ENCODE measurements at places on chromosomes 3 and 15.

- no peak for DNase-seq
These were observed 35.6 kb upstream of the CHRNB4 start for GRCh38 chr15:78676424-78677110.

GRCh38 chr15:40413036-40413435, 7.4 kb downstream of the IVD start:
- no peak for DNase-seq

DNA sequence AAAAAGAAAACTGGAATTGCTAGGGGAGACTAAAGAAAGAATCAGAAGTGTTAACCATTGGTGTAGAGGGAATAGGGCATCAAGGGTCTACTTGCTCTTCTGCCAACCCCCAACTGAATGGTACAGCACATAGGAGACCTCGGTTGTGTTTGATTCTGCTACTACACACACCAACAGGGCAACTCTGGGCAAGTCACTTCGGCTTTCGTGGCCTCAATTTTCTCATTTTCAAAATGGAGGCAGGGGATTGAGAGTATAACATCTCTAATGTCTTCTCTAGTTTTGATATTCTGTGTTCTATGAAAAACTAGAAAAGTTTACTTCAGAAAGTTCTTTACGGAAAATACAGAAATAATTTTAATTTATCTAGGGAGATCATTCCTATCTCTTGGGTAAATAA, 120.3 kb upstream of the PHLDB2 start:
- DNase-seq: no peak

DNA sequence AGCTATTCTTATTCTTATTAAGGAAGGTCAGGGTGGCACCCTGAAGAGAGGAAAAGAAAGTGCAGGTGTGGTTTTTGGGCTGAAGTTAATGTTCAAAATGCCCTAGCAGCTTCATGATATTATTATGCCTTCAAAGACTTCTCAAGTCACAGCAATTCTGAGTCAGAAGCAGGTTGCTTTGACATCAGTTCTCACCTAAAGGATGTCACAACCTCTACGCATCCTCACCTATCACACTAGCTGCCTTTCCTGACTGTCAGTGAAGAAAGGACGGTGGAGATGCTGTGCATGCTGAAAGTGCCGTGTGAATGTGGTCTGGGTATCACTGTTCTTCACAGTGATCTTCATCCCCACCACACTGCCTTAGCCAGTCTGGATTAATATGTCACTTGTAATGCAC, 49.6 kb downstream of the NPTN start:
- no peak for DNase-seq

DNA sequence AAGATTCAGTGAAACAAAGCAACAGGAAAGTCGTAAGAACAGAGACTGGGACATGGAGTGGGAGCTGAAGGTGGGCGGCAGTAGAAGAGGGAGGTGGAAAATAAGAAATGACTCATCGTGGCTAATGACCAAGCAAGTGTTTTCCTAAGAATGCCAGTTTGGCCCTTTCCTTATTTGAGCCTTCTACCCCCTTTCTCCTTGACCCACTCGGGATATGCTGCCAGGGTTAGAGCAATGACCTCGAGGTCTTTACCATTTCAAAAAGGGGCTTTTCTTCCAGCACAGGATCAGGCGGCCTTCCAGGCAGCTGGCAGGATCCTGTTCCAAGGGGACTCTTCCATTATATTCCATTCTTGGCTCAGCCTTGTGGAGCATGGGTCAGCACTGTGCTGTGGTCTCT, 241.1 kb downstream of the RYR3 start:
- no peak for DNase-seq

DNA sequence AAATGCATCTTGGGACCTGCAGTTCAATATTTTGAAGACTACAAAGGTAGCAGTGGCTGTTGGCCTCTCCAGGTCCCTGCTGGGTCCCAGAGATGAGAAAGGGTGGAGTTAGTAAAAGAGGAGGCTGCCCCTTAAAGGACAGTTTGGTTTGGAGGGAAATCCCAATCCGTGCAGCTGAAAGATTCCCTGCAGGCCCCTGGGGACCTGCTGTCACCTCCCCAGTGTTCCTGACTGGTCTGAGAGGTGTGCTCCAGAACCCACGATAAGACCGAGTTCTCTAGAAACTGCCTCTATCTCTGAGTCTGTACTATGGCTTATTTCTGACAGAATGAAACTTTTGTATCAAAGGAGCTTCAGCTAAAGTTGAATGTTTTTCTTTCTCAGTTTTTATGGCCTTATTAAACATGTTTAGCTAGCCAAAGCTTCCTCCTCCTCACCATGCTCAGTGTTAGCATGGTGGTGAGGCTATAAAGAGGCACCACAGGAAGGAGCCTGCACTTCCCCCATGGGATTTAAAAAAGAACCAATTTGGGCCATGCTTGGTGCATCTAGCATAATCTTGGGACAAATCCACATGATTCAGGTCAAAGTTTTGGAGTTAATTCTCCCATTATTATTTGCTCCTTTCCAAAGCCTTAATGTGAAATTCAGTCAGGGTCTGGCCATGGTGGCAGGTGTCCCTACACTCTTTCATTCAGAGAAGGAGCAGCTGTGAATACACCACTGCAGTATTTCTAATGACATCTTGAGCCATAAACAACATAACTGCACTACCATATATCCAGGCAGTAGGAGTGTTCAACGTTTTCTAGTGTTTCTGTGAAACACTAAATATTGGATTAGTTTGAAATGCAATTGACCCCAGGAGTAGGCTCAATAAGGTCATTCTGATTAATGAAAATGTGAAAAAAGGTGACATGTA, 74.4 kb downstream of the ATP1B3 start:
- DNase-seq: no peak

- no peak for DNase-seq
These were observed 305.7 kb upstream of the ICE2 start for GRCh38 chr15:60784483-60785254.

GRCh38 chr15:85547386-85547785, 167.0 kb downstream of the AKAP13 start:
- DNase-seq: no peak

GRCh38 chr15:74290645-74291044, 54.5 kb downstream of the CCDC33 start:
- DNase-seq: no peak

DNA sequence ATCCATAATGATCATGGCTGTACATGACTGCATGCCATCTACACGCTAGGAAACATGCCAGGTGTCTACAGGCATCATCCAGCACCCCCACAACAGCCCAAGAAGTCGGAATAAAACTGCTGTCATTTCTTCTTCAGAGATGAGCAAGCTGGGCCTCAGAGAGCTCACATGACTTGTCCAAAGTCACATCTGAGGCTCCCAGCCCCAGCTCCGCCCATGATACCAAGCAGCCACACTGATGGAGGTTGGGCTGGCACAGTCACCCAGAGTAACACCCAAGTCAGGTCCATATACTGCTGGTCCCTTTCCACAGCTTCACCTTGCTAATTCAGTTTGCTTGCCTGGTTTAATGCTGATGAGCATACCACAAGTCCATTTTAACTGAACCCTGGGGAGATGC, 116.6 kb downstream of the SEC22A start:
- DNase-seq: no peak

DNA sequence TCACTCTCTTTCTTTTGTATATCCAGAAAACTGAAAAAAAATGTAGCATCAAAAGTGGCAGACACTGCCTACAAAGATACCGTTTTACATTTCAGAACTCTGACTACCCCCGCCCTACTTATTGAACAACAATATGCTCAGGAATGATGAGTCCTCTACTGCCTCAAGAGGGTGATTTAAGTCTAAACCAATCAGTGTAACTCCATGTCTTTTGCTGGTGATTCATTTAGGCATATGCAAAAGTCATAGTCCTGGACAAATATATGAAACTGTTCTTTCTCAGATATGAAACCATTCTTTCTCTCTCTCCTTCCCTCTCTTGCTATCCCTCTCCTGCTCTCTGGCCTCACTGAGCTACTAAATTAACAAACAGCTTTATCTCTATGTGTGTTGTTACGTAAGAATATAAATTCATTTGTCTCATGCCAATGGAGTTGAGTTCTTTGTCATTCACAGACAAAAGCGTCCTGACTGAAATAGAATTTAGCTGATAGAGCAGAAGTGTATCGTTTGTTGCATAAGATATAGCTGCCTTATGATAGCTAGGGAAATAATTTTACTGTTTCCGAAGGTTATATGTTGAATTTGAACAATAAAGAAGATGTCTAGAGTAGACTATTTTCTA, 133.7 kb upstream of the OSTN start:
- no peak for DNase-seq

DNA sequence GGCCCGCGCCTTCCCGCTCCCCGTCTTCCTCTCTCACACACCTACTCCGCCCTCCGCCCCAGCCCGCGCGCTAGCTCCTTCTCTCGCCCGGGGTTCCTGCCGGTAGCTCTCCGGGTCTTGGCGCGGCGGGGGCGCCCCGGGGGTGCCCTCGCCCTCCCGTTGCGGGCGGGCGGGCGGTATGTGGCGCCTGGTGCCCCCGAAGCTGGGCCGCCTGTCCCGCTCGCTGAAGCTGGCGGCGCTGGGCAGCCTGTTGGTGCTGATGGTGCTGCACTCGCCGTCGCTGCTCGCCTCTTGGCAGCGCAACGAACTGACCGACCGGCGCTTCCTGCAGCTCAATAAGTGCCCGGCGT, 507 bp downstream of the DIPK2A start:
- no peak for DNase-seq

- no peak for DNase-seq
These were observed 155.3 kb upstream of the MEF2A start for GRCh38 chr15:99410477-99410876.

DNA sequence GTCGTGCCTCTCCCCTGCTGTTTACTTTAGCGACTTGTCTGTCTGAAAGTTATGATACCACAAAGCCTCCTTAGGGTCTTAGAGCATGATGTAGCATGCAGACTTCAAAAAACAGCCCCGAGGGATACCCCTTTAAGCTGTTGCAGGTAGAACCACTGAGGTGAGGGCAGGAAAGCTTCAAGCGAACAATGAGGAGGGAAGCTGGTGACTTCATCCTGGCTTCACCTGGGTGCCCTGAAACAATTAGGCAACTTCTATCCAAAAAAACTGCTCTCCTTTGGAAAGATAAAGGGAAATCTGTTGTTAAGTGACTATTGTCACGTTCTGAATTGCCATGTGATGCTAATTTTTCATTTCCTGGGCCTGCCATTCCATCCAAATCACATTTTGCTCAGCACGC, 231.6 kb downstream of the SOX2 start:
- DNase-seq: no peak
